CD4-positive, alpha-beta T cell treated with Interleukin-6 for 4 hours (primary cell): ENCODE measurements at places on chromosomes 16 and 17.

- no peak for DNase-seq
Observed at GRCh38 chr16:13982451-13982850, 62.5 kb downstream of the ERCC4 start.

- no peak for DNase-seq
Observed at GRCh38 chr17:9750524-9750923, 40.9 kb downstream of the DHRS7C start.

- DNase-seq: no peak
Observed at GRCh38 chr16:1908184-1908583, 10.0 kb downstream of the HS3ST6 start.

DNA sequence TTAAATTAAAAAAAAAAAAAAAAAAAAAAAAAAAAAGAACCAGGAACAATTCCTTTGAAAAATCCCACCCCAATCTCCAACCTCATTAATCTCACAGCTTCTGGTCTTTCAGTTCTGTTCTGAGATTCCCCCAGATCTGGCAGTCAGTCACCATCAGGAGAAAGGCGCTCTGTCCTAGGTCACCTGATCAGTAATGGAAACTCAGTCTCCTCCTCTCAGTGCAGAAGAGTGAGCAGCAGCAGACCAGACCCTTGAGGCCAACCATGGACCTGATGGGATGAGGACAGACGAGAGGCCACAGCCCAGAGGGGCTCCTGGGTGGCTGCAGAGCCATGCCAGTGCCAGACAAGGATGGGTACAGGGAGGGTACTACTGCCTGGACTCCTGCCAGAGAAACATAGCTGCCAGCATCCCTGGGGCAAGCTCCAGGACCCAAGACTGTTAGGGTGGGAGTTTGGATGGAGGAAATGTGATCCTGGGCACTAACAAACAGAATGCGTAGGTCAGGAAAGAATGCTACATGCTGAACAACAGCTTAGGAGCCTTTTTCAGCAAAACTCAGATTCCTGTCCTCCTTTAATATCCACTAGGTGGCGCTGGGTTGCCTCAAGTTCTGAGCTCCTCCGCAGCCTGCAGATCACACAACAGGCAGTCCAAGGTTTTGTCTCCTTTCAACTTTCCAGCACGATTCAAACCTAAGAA, 28.7 kb downstream of the MPG start:
- DNase-seq: peak; percentile 64

DNA sequence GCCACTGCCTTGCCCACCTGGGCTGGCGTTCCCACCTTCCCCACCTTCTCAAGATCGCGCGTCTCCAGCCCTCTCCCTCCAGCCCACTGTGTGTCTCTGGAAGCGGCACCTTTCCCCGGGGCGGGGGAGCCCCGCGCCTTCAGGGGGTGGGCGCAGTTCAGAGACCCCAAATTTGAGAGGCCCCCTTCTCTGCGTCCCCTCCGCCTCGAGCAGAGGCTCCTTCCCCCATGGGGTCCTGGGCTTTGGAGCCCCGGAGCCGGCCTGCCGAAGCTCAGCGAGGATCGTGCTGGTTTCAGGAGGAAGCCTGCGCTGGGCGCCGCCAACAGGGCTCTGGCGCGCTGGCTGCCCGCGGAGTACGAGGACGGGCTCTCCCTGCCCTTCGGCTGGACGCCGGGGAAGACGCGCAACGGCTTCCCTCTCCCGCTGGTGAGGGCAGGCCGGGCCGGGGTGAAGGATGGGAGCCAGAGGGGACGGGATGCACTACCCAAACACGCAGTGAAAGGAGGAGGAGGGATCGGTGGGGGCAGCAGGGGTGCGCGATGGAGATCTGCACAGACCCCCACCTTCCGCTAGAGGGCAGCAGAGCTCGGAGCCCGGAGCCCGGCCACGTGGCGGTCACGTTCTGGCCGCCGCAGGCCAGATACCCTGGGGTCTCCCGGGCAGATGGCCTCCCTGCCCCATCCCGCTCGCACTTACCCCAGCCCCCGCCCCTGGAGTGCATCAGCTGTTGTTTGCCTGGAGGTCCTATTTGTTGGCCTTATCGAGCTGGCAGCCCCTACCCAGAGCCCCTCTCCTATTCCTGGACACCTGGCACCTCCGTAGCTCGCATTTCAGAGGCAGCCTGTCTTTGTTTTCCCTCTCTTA, 11.1 kb downstream of the LPO start:
- peak; percentile 80 for DNase-seq

DNA sequence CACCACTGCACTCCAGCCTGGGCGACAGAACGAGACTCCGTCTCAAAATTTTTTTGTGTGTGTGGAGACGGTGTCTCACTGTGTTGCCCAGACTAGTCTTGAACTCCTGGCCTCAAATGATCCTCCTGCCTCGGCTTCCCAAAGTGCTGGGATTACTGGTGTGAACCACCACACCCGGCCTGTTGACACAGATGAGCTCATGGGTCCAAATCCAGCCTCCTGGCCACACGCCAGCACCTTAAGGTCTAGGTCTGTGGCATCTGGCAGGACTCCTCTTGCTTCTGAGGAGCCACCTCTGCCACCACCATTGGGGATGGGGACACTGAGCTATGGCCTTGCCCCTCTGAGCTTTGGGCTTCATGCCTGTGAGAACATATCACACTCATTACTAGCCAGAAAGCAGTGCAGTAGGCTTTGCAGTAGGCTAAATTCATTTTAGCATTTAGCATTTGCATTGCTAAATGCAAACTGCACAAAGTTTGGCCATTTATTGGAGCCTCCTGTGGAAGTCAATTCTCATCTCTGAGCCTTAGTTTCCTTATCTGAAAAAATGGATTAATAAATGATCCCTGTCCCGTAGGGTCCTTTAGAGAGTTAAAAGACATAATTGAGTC, 5.5 kb upstream of the CDIPT start:
- no peak for DNase-seq

GRCh38 chr17:33233811-33234177, 59.3 kb downstream of the ASIC2 start:
- DNase-seq: no peak

- DNase-seq: peak; percentile 42
Observed at GRCh38 chr16:53892155-53892554, 188.2 kb downstream of the FTO start.
